ENCODE measurements at places on chromosomes 2 and 18.
A peak's percentile ranks its signal among the peaks of the same experiment; 100 is the strongest.

DNA sequence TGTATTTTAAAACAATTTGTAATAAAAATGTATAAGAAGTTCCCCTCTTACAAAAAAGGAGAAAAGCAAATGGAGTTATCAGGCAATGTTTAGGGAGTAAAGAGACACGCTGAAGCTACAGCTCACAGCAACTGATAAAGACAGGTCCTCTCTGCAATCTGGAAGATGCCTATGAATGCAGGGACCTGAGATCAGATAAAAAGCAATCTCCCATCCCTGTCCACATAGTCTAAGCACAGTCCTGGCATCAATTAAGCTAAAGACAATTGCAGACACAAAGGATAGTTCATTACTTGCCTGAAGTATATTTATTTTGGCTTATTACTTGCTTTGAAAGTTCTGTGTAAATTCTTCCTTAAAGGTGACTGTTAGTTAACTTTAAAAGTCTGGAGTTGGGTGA, 5.0 kb downstream of the EIF2AK3 start:
- no peak for DNase-seq
- no peaks in the 10 kb centered on the region for H3K36me3 ChIP-seq
- no peak overlapping the region for H3K27ac ChIP-seq
- no peak overlapping the region for H3K4me3 ChIP-seq
- no peaks in the 10 kb centered on the region for H3K4me1 ChIP-seq

- peak overlapping the region; percentile 82 for H3K27ac ChIP-seq
- H3K27me3 ChIP-seq = no peaks in the 10 kb centered on the region
- H3K4me1 ChIP-seq = peaks cover 57% of the 10 kb centered on the region
Observed at GRCh38 chr2:200125444-200126284, 170.3 kb downstream of the MAIP1 start.

DNA sequence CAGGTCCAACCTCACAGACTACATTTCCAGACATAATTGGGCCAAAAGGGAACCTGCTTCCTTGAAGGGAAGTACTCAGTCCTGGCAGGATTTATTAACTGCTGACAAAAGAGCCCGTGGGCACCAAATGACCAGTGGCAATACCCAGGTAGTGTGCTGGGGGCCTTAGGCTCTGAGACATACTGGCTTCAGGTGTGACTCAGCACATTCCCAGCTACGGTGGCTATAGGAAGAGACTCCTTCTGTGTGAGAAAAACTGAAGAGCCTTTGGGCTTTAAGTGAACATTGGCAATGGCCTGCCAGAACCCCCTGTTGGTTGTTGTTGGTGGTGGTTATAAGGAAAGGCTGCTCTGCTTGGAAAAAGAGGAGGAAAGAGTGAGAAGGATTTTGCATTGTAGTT, 401.8 kb downstream of the KCNJ3 start:
- H3K4me3 ChIP-seq = no peak overlapping the region
- no peaks in the 10 kb centered on the region for H3K36me3 ChIP-seq
- peaks cover 27% of the 10 kb centered on the region for H3K4me1 ChIP-seq
- H3K27me3 ChIP-seq = no peaks in the 10 kb centered on the region
- DNase-seq = peak; percentile 15
- peak overlapping the region; percentile 80 for H3K27ac ChIP-seq

GRCh38 chr2:42072349-42073118, 24.7 kb downstream of the PKDCC start:
- no peaks in the 10 kb centered on the region for H3K27me3 ChIP-seq
- peaks cover 29% of the 10 kb centered on the region for H3K4me1 ChIP-seq
- no peaks in the 10 kb centered on the region for H3K36me3 ChIP-seq

- no peak overlapping the region for H3K27ac ChIP-seq
- H3K4me1 ChIP-seq = no peaks in the 10 kb centered on the region
- no peak overlapping the region for H3K4me3 ChIP-seq
- DNase-seq = no peak
Observed at GRCh38 chr18:25701821-25702220, 349.9 kb upstream of the ZNF521 start.

DNA sequence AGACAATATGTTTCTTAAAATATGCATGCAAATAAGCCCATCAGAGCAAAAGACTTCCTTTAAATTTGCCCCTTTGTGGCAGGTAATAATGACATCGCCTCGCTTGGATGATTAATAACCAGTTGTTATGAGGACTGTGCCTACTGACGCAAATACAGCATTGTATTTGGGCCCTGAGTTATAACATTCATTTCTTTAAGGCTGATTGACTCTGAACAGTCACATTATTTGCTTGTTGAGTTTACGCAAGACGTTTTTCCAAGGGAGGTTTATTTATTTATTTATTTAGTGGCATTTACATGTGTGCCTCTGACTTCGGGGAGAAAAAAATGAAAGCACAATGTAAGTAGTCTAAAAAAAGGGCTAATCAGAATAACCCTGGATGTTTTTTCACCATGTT, 88.3 kb downstream of the SLC8A1 start:
- no peaks in the 10 kb centered on the region for H3K36me3 ChIP-seq
- H3K4me3 ChIP-seq = no peak overlapping the region
- H3K27me3 ChIP-seq = no peaks in the 10 kb centered on the region
- no peaks in the 10 kb centered on the region for H3K4me1 ChIP-seq
- DNase-seq = no peak
- H3K27ac ChIP-seq = no peak overlapping the region

GRCh38 chr2:207157731-207158130, 8.0 kb downstream of the KLF7 start:
- H3K4me1 ChIP-seq = peaks cover 65% of the 10 kb centered on the region
- DNase-seq = no peak
- peaks cover 17% of the 10 kb centered on the region for H3K36me3 ChIP-seq
- no peak overlapping the region for H3K4me3 ChIP-seq

DNA sequence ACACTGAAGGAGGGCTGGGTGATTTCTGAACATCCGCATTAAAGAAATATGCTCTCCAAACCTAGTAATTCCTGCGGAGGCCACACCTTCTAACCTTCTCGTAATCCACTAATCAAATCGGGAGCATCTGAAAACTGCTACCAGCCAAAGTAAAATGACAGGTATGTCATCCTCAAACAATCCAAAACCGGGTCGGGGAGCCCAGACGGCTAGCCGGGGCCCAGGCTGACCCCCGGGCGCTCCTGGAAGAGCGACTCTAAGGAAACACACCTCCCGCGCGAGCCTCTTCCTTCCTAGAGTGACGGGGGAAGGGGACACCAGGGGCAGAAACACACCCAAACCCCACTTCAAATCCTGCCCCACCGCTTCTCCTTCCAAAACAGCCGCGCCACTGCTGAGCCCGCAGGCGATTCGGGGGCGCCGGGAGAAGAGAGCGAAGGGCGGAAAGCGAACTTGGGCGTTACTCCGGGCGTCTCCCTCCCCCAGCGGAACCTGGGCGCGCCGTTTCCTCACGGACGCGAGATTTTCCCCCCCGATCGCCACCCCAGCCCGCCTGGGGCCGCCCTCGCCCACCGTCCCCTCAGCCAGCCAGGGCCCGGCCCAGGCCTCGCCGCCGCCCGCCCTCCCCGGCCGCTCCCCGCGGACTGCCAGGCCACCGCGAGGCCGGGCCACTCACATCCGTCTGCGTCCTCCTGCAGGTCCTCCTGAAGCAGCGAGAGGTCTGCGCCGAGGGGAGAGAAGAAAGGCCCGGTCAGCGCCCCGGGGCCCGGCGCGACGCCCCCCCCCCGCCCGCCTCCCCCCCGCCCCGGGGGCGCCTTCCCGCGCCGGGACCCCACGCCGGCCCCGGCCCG, 584 bp downstream of the PPP4R1 start:
- H3K4me3 ChIP-seq = peak overlapping the region; percentile 99
- peaks cover 40% of the 10 kb centered on the region for H3K36me3 ChIP-seq
- H3K27ac ChIP-seq = peak overlapping the region; percentile 97
- peak; percentile 69 for DNase-seq

DNA sequence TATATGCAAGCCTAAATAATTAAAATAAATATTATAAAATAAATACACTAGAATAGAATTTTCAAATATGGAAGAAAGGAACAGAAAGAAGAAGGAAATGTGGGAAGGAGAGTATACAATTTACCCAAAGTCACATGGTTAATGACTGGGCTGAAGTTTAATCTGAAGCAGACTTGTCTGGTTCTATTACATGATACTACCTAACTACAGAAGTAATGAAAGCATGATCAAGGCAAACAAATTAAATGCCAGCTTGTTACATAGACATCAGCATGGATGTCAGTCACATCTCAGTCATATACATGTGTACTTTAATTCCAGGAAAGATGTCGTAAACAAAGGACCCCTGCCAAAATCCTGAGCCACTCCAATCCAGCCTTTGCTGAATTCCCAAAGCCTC, 1060.8 kb downstream of the CNTNAP5 start:
- H3K4me3 ChIP-seq = no peak overlapping the region
- no peaks in the 10 kb centered on the region for H3K4me1 ChIP-seq
- no peak for DNase-seq
- H3K36me3 ChIP-seq = no peaks in the 10 kb centered on the region

DNA sequence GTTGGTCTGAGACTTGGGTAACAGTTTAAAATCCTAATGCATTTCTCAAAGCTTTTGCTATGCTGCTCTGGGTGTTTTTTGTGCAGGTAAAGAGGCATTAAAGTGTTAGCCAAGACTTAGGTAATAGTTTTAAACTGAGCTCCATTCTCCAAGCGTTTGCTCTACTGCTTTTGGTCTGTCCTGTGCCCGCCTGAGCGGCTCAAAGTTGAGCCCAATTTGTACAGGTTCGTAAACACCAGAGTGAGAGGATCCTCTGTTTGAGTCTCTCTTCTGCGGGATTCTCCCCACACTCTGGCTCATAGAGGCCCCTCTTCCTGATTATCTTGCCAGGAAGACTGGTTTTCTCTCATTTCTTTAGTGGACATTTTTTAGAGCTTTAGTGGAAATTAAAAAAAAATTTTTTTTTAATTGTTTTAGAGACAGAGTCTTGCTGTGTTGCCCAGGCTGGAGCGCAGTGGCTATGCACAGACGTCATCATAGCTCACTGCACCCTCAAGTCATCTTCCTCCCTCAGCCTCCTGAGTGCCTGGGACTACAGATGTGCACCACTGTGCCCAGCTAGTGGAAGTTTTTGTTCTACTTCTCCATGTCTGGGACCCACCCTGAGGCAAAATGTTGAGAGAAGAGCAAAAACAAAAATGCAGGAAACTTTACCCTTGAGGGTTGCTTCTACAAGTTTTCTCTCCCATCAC, 16.6 kb downstream of the CCDC138 start:
- no peak overlapping the region for H3K4me3 ChIP-seq
- H3K27me3 ChIP-seq = no peaks in the 10 kb centered on the region
- no peaks in the 10 kb centered on the region for H3K4me1 ChIP-seq
- no peak overlapping the region for H3K27ac ChIP-seq

DNA sequence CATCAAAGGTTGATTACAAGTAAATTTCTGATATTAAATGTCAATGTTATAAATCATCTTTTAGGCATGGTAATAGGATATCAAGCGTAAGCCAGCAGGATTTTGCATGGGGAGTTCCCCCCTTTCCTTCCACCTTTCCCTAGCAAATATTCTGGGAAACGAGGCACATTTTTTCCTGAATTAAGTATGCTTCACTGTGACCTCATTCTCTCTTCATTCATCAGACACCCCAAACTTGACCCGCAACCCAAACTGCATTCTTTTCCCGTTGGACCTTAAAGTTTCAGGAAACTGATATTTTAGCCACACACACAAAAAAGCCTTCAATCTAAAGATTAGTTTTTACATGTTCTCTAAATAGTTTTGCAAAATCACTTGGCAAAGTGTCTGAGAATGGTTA, 214.5 kb upstream of the CTAGE1 start:
- no peak overlapping the region for H3K4me3 ChIP-seq
- no peak overlapping the region for H3K27ac ChIP-seq
- no peaks in the 10 kb centered on the region for H3K36me3 ChIP-seq

GRCh38 chr2:36478332-36478738, 119.6 kb downstream of the FEZ2 start:
- peak overlapping the region; percentile 39 for H3K27ac ChIP-seq
- H3K36me3 ChIP-seq = peaks cover 22% of the 10 kb centered on the region
- H3K4me3 ChIP-seq = no peak overlapping the region
- no peaks in the 10 kb centered on the region for H3K27me3 ChIP-seq

DNA sequence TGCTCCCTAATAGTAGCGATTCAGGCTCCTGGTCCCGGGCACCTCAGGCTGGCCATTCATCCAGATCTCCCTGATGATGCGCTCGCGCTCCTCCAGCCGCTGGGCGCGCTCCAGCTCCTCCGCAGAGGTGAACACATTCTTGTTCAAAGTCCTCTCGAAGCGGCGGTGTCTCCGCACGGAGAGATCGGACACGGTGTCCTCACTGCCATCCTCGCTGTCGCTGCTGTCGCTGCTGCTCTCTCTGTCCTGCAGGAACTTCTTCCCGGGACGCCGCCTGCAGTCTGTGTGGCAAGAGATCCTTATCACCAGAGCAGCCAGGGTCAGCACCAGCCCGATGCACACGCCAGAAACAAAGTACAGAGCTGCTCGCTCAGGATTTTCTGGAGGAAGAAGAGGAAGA, 67.5 kb downstream of the EVA1A start:
- peak; percentile 7 for DNase-seq
- peak overlapping the region; percentile 23 for H3K4me3 ChIP-seq
- H3K27me3 ChIP-seq = peaks cover 40% of the 10 kb centered on the region
- H3K27ac ChIP-seq = no peak overlapping the region

DNA sequence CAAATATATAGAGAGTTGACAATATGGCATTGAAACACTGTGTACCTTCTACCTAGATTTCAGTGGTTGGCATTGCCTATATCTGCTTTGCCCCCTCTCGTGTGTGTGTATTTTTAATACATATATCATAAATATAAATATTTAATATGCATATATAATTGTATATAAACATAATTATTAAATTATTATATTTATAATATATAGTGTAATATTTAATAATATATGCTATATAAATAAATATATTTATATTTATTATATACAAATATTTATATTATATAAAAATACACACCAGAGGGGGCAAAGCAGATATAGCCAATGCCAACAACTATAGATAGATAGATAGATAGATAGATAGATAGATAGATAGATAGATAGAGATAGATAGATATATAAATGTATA, 124.1 kb downstream of the KIAA1328 start:
- peaks cover under 1% of the 10 kb centered on the region for H3K36me3 ChIP-seq
- H3K27ac ChIP-seq = no peak overlapping the region
- H3K4me3 ChIP-seq = no peak overlapping the region
- no peak for DNase-seq
- H3K4me1 ChIP-seq = peaks cover 2% of the 10 kb centered on the region

DNA sequence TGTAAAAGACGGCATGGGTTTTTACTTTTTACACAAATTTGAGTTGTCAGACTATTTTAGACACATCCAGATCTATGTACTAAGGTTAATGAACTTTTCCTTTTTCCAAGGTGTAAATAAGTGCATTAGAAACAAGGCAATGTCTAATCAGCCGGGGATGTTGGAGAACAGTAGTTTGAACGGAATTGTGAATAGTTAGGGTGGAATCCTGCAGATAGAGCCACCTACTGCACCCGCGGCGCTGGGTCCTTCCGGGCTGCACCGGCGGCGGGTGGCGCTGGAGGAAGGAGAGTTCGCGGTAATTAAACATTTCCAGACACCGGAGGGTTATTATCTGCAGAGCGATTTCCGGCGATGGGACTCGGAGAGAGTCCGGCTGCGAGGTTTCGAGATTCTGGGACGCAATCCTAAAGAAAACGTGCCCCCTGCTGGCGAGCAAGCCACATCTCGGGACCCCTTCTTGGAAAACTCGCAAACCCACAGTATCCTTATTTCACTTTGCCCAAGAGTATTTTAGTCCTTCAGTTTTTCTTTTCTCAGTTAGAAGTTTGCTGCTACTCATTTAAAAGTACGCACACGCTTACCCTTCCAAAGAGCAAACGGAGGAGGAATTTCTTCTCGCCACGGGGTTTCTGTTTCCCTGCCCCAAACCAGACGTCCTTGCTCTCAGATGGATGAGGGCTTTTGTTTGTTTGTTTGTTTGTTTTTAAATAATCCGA, 4.5 kb upstream of the OSR1 start:
- H3K36me3 ChIP-seq = peaks cover 39% of the 10 kb centered on the region
- H3K27ac ChIP-seq = peak overlapping the region; percentile 46
- H3K27me3 ChIP-seq = peaks cover 57% of the 10 kb centered on the region
- peak overlapping the region; percentile 81 for H3K4me3 ChIP-seq
